ENCODE measurements at places on chromosomes 6 and 20.

GRCh38 chr20:23287354-23288190, 63.0 kb upstream of the NXT1 start:
- no peak for DNase-seq

DNA sequence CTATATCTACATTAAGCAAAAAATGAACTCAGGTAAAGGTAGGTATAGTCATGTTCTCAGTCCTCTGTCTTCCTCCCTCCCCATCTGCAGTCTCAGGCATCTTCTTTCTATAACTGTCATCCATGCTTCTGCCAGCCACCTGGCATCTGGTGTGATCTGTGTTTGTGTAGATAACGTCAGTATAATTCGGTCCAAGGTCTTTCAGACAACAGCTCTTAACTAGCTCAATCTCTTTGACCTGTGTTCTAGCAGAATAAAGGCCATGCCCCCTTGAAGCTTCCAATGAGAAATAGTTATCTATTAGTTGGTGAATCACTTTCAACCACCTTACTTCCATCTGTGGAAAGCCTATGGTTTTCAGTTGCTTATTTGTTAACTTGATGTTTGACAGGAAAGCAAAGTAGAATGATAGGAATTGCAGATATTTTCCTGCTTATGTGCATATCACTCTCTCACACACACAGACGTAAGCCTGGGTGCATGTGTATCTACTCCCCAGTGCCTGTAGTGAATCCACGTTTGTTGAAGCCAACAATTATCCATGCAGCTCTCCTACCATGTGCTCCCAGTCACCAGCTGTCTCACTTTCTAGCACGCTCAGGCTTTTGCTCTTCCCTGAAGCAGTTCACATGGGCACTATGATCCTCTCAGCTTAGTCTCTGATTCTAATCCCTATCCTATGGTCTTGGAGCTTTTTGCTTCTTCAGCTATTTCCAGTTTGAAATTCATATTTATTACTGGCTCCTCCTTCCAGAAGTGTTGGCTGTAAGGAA, 433.7 kb upstream of the MANEA start:
- DNase-seq, result no peak

DNA sequence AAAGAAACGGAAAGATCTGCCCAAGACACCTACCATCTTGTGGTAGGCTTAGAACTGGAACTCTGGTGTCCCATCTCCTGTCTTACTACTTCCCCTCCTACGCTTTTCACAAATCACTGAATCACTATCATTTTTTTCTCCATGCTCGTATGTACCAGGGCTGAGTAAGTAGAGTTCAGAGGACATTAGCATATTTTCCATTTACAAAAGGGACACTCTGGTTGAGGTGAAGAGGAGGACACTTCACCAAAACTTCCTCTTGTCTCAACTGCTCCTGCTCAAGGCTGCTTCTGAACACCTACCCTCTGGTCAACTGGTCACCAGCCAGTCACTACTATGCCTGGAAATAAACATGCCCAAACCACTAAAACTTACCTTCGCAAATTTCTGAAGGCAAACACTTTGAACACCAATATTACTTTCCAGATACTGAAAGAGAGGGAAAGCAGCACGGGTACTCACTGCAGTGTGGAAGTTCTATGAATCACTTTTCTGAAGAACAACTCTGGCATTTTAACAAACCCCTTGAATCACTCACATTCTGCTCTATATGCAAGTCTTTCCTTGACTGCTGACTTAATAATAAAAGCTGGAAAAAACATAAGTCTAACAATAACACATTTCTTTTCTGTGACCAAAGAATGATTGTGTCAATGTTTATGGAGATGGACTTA, 123.3 kb downstream of the INSM1 start:
- no peak for DNase-seq

DNA sequence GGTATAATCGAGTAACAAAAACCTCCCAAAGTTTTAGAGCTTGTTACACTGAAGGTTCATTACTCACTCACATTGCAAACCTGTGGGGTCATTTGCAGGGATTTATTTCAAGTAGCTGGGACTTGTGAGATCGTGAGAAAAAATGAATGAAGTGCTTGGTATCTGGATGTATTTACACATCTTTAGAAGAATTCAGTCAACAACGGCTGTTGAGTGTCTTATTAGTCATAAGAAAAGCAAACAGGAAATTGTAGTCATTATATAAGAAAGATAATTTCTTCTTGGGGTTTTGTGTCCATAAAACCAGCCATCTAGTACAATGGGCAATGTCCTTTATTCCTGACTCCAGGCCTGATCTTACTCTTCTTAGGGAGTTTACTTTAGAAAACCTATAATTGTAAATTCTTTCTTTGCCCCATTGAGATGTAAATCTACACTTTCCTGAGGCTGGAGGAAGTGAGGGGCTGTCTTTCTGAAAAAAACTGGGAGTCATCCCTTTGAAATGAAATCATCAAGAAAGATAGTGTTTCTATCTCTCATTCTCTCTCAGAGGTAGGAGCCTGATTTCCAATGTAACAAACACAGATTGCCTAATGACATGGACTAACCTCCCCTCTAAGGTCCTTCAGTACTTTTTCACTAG, 202.5 kb upstream of the ASCC3 start:
- DNase-seq, result peak; percentile 82

- no peak for DNase-seq
Observed at GRCh38 chr6:123830120-123830519, 26.5 kb downstream of the NKAIN2 start.

- DNase-seq, result no peak
Observed at GRCh38 chr20:36820928-36821327, 47.4 kb upstream of the DSN1 start.

- DNase-seq, result no peak
Observed at GRCh38 chr6:169020821-169021220, 232.8 kb downstream of the THBS2 start.

- DNase-seq, result no peak
Observed at GRCh38 chr20:58117944-58118343, 110.5 kb downstream of the ANKRD60 start.

DNA sequence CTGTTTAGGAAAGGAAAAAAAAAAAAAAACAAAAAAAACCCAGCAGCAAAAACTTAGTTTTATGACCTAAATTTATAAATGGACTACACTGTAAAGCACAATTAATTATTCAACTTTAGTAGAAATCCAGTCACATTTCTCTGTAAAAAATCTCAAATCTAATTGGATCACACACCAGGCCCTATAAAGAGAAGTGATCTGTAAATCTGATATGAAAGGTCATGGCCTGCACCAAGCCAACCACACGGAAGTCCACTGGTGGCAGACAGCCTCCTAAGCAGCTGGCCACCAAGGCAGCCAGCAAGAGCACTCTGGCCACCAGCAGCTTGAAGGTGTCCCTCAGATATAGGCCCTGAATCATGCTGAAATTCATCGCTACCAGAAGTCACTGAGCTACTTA, 131.6 kb downstream of the HFE start:
- no peak for DNase-seq

DNA sequence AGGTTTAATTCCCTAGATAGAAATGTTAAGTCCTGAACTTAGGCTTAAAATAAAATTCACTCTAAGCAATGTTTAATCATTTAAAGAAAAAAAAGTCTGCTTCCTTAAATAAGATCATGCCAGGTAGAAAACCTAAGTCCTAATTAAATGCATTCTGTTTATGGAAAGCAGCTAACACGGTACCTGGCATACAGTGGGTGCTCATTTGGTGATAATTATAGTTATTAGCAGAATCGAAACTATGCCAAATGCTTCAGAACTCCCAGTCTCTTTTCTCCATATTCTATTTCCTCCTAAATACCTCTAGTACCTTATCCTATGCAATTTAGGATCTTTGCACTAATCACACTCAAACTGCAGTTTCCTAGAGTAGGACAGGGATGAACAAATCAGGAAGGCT, 331.8 kb downstream of the EPHA7 start:
- no peak for DNase-seq
